DND-41 (cell line): ENCODE measurements at places on chromosomes 1 and 21.

GRCh38 chr1:119040489-119040888 is 52.3 kb upstream of the TBX15 start:
- DNase-seq: no peak

GRCh38 chr1:213231795-213232231 is 180.8 kb downstream of the RPS6KC1 start:
- no peak for DNase-seq

DNA sequence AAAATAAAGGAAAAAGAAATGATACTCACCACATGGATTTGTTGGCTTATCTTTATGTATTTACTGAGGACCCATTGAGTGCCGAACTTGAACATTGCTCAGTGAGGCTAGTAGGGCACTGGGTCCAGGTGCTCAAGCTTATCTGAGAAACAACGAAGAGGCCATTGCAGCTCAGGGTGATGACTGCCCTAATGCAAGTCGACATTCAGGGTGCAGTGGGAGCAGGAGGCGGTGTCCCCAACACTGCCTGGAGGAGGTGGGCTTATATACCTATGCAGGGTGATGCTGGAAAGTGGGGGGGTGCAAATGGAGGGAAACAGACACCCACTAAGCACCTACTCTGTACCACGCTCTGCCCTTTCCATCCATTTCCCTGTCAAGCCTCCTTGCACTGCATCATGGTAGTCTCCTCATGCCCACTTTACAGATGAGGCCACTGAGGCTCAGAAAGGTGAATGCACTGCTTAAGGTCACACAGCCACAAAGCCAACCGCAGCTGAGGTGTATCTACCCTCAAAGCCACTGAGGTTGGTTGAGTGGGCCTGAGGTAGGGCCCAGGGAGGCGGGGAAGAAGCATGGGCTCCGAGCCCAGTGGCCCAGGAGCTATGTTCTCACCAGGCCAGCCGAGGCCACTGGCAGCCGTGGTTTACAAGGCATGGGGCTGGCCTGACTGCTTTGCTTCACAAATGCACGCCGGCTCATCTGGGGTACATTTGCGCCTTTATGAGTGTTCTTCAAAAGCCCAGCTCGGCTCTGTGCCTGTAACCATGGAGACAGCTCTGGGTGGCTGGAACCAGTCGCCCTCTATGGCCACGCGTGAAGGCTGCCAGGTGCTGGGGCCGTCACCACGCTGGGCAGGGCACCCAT is 103.8 kb downstream of the EPHB2 start:
- no peak for DNase-seq

- no peak for DNase-seq
These were observed 1.6 kb downstream of the EPS15 start for GRCh38 chr1:51517361-51518032.

DNA sequence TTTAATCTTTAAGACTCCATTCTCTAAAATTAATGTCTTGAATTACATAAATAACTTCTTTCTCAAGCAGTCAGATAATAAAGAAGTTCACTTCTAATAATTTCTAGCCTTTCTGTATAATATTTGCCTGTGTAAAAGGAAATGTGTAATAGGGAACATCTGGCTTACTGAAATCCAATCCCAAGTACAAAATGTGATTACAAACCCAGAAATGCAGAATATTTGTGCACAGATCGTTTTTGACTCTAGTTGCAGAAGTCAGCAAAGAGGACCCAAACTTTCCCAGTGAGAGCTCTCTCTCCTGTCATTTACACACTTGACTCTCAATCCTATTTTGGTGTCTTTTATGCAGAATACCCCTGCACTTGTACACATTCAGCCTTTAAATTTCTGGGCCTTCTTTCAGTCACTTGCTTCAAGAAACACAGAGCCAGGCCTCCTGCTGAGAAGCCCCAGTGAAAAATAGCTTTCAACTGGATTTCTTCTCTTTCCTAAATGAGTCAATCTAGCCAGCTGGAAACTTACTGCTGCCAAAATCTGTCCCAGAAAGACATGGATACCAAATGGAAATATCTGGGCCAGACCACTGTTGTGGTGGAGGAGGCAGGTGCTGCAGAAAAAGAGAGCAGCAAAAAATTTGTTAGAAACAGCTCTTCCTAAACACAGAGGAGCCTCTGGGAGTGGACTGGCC is 68.5 kb upstream of the ADAM30 start:
- no peak for DNase-seq

GRCh38 chr1:212586206-212587015 is 22.1 kb upstream of the ATF3 start:
- DNase-seq: no peak

GRCh38 chr1:39905172-39905571 is 3.5 kb upstream of the MYCL start:
- DNase-seq: no peak

DNA sequence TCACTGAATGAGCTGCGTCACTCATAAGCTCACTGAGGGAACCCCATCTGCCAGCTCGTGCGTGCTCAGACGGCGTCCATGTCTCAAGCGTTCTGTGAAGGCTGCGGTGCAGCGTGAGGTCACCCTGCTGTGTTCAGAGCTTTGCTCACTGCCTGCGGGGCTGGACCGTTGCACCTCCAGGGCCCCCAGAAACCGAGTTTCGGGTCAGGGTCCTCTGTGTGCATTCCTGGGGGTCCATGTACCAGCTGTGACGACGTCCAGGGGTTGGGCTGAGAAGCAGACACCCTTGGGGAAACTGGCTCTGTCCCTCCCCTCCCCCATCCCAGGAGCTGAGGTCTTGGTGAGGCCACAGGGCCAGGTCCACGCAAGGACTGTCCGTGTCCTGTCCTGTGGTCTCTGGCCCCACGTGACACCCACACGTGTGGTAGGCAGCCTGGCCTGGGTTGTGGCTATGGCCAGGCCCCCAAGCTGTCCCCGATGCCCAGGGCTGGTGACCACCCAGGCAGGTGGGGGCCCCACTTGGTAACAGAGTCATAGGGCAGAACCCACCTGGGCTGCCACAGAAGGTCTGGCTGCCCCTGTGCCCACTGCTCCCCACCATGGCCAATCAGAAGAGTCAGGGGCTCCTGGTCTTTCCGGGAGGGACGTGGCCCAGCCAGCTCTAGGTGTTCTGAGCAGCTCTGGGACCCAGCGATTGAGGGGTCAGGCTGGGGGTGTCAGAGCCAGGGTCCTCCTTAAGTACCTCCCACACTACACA is 24.4 kb downstream of the FTCD start:
- DNase-seq: no peak
